ENCODE measurements at places on chromosomes 12 and 14.

DNA sequence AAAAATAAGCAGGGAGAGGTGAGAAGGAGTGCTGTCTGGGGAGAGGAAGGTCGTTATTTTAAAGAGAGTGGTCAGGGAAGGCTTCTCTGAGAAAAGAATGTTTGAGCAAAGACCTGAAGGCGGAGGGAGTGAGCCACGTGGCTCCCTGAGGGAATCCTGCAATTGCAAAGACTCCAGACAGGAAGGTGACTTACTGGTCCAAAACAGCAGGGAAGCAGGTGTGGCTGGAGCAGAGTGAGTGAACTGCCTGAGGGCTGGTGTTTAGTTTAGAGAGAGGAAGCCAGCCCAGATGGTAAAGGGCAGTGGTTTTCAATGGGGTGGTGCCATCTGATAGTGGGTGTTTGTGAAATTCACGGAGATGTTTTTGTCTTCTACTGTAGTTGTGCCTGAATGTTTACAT, 58.8 kb upstream of the LTA4H start:
- no peak for DNase-seq

GRCh38 chr14:68772761-68773381, 20.0 kb downstream of the ZFP36L1 start:
- no peak for DNase-seq

DNA sequence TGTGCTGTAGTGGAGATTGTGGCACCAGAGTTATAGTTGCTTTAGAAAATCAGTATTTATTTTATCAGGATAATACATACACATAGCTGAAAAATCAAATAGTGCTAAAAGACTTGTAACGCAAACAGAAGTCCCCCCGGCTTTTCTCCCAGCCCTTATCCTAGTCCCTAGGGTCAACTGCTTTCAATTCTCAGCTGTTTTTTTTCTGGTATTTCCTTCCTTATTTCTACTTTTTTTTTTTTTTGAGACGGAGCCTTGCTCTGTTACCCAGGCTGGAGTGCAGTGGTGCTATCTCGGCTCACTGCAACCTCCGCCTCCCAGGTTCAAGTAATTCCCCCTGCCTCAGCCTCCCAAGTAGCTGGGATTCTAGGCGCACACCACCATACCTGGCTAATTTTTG, 8.4 kb upstream of the CTDSP2 start:
- no peak for DNase-seq

GRCh38 chr12:58918469-58918844, 1.8 kb downstream of the LRIG3 start:
- no peak for DNase-seq

DNA sequence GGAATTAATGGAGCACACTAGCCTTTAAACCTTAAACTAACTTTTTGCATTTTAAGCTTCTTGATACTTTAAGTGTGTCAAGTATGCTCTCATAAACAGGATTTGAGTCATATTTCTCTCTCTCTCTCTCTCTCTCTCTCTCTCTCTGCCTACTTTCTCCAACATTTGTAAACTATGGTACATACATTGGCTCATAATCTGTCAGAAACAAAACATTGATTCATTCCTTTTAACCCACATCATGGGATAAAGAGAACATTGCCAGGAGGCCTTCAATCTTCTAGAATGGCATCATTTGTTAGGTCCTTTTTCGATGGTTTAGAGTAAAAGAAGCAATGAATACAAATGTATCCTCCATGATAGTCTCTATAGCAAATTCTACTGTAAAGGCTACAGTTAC, 81.6 kb upstream of the RERGL start:
- DNase-seq, result no peak

DNA sequence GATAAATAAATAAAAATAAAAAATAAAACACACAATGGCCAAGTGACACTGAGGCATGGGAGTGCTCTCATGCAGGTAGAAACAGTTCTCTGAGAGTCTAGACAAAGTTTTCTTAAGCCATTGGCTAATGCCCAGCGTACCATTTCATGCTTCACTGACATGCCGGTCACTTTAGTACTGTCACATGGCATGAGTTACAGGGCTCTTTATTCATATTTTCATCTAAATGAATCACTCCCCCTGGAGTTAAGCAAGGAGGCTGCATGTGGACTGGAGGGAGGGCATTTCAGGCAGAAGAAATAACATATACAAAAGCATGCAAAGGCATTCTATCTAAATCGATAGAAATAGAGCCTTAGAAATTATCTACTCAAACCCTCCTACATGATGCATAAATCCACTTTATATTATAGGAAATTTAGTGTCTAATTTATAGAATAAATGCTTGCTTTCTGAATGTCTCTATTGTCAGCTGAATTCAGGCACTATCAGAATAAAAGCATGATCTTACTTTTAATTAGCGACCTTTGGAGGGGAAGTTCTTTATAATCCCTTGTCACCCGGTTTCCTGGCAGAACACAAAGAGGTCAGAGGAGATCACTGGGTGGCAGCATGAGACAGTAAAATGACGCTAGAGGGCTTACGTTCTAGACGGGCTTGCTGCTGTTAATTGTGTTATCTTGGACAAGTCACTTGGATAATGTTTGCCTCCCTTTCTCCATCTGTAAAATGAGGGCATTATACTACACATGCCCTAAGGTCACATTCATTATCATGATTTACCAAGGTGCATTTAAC, 17.5 kb downstream of the DYRK4 start:
- DNase-seq, result no peak

GRCh38 chr14:31937730-31938346, 139.3 kb upstream of the ARHGAP5 start:
- DNase-seq, result no peak

DNA sequence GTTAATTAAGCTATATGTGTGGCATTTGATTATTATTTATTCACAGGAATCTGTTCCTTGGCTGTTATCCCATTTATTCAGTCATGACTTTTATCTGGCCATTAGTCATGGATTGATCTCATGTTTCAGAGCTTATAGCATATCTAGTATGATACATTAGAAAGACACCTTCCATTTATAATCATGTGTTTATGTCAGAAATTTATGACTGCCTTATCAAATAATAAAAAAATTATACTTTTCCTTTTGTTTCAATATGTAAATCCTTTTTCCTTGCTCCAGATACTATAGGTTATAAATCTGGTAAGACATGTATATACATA, 248.0 kb upstream of the PDE3A start:
- DNase-seq, result no peak

GRCh38 chr12:51771008-51771407, 77.5 kb downstream of the FIGNL2 start:
- DNase-seq, result no peak

DNA sequence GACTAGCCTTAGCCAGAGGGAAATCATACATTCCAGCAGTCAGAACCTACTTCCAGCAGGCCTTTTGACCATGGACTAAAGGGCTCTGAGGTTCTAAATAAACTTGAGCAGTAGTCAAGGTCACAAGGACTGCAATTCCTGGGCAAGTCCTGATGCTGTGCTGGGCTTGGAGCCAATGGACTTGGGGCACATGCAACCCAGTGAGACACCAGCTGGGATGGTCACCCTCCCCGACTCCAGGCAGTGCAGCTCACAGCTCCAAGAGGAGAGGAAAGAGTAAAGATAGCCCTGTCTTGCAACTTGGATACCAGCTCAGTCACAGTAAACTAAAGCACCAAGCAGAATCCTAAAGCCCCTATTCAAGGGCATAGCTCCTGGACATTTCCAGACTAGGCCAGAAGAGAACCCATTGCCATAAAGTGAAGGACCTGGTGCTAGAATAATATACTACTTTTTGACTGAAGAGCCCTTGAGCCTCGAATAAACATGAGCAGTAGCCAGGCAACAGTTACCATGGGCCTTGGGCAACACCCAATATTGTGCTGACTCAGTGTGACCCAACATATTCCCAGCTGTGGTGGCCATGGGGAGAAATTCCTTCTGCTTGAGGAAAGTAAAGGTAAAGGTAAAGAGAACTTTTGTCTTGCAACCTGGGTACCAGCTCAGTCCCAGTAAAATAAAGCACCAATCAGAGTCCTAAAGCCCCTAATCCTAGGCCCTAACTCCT, 226.2 kb upstream of the CLEC14A start:
- no peak for DNase-seq

DNA sequence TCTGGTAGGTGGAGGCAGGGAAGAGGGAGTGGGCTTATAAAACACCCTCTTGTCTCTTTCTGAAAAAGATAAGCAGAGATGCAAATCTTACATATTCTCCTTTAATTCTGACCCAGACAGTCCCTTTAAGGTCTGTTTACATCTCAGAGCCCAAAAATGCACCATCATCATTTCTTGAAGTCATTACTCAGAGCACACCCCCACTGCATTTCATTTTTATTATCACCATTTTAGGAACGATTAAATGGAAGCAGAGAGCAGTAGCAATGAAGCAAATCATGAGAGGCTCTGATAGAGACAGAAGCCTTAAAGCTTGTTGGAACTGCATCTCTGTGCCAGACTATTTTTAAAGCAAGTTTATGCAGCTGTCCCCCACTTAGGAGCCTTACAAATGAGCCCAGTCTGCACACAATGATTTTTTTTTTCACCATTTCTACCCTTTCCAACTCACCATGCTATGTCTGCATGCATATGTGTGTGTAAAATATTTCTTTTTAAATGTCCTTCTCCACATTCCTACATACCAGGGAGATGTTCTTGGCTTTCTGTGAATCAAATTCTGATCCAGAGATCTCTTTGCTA, 311.0 kb downstream of the GRIN2B start:
- DNase-seq, result no peak

- peak; percentile 80 for DNase-seq
Observed at GRCh38 chr12:12786706-12787601, 1.5 kb downstream of the APOLD1 start.

DNA sequence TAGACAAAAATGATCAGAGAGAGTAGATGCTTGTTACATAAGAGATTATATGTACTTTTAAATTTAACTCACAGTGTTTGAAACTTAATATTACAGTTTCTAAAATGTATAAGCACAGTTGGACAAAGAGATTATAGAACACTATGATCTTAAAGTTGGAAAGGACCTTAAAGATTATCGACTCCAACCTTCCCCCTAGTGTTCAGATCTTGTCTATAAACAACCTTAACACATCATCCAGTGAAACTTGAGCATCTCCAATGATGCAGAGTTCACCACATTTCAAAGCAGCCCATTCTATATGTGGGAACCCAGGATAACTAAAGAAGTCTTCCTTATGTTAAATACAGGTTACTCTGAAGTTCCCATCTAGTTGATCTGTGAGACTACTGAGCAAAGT, 480.8 kb downstream of the RMST start:
- DNase-seq, result no peak

DNA sequence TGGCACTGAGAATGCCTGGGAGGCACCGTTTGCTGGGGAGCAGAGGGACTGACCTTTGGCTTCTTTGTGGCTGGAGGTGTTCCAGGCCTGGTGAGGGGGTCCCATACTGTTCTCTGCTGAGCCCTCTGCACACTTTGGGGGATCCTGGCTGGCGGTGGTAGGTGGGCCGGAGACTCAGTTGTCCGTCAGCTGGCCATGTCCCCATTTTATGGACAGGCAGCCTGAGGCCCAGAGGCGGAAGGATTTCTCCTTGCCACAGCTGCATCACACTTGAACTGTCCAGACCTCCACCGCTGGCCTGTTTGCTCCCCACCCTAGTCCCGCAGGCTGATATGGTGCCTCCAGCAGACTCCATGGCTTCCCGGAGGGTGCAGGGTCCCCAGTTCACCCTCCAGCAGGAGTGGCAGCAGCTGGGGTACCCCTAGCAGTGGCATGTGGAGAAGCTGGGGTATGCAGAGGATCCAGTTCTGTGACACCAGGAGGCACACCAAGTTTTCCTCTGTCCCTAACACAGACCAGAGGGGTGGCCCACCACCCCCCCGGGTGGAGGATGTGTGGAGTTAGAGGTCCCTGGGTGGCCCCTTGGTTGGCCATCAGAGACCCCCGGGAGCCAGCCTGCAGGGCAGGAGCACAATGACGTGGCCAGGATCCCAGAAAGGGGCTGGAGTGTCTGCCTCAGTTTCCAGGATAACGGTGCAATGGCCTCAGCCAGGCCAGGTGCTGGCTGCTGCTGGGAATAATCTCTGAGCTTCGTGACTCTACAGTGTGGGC, 14.8 kb downstream of the SLC25A29 start:
- DNase-seq, result no peak

DNA sequence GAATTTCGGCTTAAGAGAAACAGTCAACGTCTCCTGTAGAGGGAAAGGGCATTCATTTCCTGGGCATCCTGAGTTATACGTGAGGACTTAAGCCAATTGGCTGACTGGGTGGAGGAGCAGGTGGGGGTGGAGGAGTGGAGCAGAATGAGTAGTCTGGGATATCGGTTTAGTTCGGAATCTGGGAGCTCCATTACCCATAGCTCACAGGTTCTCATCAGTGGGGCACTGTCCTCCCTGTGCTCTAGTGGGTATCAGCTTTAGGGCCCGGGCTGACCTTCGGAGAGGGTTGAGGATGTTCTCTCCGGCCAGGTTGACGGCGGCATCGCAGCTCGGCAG, 704 bp downstream of the SDR39U1 start:
- DNase-seq, result no peak

- peak; percentile 80 for DNase-seq
Observed at GRCh38 chr12:49538510-49539403, at the start of gene KCNH3. Gene KCNH3, plus strand, starts transcription at chr12:49539030. Its CDS starts 387 bp downstream, at chr12:49539417.

DNA sequence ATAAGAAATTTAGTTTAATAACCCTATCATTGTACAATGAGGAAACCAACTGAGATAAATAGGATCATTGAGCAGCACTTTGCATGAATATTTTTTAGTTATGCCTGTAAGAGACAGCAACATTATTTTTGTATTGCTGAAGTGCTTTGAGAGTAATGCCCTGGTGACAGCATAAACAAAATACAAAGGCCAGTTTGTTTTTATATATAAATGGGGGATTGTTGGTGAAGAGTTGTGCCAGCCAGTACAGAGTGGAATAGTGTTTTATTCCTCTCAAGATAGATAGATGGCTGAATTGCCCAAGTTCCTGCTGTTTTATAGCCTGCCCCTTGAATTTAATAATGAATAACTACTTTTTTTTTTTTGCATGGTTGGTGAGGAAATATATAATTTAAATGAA, 101.8 kb downstream of the CNTN1 start:
- DNase-seq, result no peak

- DNase-seq, result no peak
Observed at GRCh38 chr12:100184549-100185145, 16.0 kb upstream of the ACTR6 start.

- no peak for DNase-seq
Observed at GRCh38 chr12:26726956-26727355, 106.0 kb downstream of the ITPR2 start.

DNA sequence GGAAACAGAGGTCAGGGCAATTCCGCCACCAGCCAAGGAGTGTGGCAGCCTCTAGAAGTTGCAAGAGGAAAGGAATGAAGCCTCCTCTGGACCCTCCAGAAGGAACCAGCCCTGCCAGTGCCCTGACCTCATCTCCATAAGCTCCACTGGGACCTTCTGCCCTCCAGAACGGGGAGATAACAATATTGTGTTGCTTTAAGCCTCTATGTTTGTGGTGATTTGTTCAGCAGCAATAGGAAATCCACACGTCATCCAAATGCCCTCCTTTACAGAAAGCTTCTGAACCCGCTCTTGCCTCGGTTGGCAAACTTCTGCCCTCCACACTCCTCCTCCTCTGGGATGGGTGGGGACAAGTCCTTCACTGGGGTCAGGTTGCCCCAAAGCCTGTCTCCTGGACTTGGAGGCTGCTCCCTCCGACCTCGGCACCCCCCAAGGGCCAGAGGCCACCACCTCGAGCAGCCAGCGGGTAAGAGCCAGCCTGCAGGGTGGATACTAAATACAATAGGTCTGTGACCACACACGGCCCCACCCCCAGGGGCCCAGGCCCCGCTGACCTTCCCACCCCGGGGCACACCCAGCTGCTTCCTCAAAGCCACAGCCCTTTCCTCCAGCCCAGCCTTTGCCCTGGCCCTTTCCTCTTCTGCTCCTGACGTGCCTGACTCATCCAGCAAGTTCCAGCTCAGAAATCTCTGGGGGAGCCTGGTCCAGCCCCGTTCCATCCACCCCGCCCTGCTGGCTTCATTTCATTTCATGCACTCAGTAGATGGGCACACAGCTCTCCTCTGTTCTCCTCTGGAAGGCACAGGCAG, 58.7 kb upstream of the NCOR2 start:
- no peak for DNase-seq

Measured in amygdala (tissue), 56 donors.